Progenitor cell of endocrine pancreas (in vitro differentiated cells): ENCODE measurements at places on chromosomes 4 and X. TPM values are rescaled to one million over a fixed set of nuclear protein-coding genes. Genes with fewer than 3 reads are reported as not detected.
A peak's percentile ranks its signal among the peaks of the same experiment; 100 is the strongest.

- H3K27me3 ChIP-seq: no peaks in the 10 kb centered on the region
- no peak overlapping the region for H3K27ac ChIP-seq
- H3K36me3 ChIP-seq: peaks cover 10% of the 10 kb centered on the region
- DNase-seq: no peak
- H3K4me3 ChIP-seq: no peak overlapping the region
These were observed 226.0 kb downstream of the RASL11B start for GRCh38 chr4:53088152-53088551.

DNA sequence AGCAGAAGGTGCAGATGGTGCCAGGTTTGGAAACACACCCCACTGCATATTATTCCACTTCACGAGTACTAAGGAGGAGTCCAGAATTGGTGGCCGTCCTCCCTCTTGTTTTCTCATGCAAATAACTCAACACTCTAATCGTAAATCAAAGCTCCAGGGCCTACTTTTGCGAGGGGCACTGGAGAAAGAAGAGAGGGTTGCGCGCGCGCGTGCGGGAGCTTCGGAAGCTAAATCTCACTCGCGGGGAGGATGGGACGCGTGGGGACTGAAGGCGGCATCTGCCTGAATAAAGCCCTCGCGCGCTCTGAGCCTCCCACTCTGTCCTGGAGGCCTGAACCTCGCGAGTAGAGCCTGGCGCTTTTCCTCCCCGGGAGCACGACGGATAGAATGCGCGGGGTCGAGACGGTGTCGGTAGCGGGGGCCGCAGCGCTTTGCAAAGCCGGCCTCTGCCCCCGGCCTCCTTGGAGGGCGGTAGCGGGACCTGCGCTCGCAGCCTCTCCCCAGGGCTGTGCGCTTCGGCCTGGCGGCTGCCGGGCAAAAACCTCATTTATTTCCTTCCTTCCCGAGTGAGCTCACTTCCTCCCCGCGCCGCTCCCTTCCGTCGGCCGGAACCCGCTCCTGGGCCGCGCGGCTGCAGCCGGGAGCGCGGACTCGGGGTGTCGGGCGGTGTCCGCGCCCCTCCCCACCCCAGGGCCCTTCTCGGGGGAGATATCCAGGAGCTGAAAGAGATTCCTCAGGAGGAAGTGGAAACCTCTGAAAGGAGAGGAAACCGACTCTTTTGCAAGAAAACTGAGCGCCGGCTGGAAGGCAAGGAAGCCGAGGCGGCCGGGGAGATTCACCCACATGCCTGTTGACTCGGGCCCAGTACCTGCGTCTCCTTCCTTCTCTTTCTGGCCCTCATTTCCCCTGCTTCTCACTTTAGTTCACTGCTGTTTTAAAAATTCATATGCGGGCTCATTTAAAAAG lies 20.7 kb downstream of the HAND2 start:
- H3K27me3 ChIP-seq: peaks cover 97% of the 10 kb centered on the region
- peaks cover 12% of the 10 kb centered on the region for H3K4me1 ChIP-seq
- no peak overlapping the region for H3K27ac ChIP-seq
- peaks cover 2% of the 10 kb centered on the region for H3K36me3 ChIP-seq
- DNase-seq: no peak

GRCh38 chrX:137354851-137355250 lies 211.1 kb upstream of the ZIC3 start:
- H3K27ac ChIP-seq: no peak overlapping the region
- no peaks in the 10 kb centered on the region for H3K4me1 ChIP-seq
- no peaks in the 10 kb centered on the region for H3K36me3 ChIP-seq
- no peak for DNase-seq

- H3K27me3 ChIP-seq: no peaks in the 10 kb centered on the region
- H3K4me1 ChIP-seq: peaks cover 30% of the 10 kb centered on the region
- peak overlapping the region; percentile 72 for H3K27ac ChIP-seq
- H3K36me3 ChIP-seq: peaks cover 10% of the 10 kb centered on the region
- DNase-seq: no peak
These were observed 17.6 kb downstream of the PDLIM5 start for GRCh38 chr4:94469221-94469784.

GRCh38 chr4:8267077-8267476 lies 2.5 kb upstream of the HTRA3 start:
- no peaks in the 10 kb centered on the region for H3K36me3 ChIP-seq
- H3K27me3 ChIP-seq: peaks cover 41% of the 10 kb centered on the region
- H3K4me1 ChIP-seq: peaks cover 7% of the 10 kb centered on the region
- no peak overlapping the region for H3K4me3 ChIP-seq
- H3K27ac ChIP-seq: peak overlapping the region; percentile 88

GRCh38 chr4:11715753-11716521 lies 287.2 kb upstream of the HS3ST1 start:
- no peak overlapping the region for H3K4me3 ChIP-seq
- DNase-seq: no peak
- no peaks in the 10 kb centered on the region for H3K27me3 ChIP-seq
- H3K27ac ChIP-seq: no peak overlapping the region

DNA sequence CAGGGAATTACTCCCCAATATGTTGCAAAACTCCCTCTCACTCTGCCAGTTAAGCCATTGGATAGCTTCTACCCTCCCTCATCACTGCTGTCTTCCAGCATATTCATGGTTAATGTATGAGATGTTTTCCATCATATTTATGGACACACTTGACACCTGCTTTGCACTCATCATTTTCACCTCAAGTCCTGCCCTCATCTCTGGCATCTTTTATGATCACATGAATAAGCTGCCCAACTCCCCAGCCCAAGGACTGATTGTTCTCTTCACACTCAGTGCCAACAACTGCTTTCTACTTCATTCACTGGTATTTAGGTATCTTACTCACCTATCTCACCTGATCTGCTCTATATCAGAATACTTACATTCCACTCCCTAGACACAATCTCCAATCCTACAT lies 131.1 kb upstream of the TTC29 start:
- no peaks in the 10 kb centered on the region for H3K36me3 ChIP-seq
- H3K27me3 ChIP-seq: no peaks in the 10 kb centered on the region
- H3K27ac ChIP-seq: no peak overlapping the region
- no peaks in the 10 kb centered on the region for H3K4me1 ChIP-seq
- no peak for DNase-seq
- no peak overlapping the region for H3K4me3 ChIP-seq

DNA sequence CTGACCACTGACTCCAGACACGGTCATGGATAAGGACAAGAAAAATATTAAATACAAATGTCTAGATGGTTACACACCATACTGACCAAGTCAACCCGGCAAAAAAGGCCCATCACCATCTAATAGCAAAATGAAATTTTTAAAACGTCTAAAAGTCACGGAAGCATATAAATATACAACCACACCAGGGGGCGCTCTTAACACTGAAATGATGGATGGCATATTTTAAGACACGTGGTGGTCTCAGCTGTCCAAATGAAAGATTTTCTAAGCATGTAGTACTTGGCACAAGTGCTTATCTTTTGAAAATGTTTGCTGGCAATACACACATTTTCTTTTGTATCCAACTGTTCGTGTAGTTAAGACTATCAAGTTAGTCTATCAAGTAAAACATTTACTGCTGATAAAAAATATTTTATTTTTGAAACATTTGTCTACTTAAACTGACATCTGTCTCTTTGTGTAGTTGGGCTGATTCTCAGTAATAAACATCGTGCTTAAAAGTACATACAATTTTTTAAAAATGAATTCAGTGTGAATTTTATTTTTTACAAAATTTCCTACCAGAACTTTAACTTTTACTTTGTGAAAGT lies 64.6 kb downstream of the COX7B2 start:
- peaks cover 9% of the 10 kb centered on the region for H3K27me3 ChIP-seq
- DNase-seq: peak; percentile 28
- no peaks in the 10 kb centered on the region for H3K36me3 ChIP-seq

- H3K27ac ChIP-seq: no peak overlapping the region
- DNase-seq: peak; percentile 16
- H3K4me3 ChIP-seq: no peak overlapping the region
- H3K27me3 ChIP-seq: no peaks in the 10 kb centered on the region
These were observed 118.0 kb upstream of the WDFY3 start for GRCh38 chr4:85084371-85085094.

DNA sequence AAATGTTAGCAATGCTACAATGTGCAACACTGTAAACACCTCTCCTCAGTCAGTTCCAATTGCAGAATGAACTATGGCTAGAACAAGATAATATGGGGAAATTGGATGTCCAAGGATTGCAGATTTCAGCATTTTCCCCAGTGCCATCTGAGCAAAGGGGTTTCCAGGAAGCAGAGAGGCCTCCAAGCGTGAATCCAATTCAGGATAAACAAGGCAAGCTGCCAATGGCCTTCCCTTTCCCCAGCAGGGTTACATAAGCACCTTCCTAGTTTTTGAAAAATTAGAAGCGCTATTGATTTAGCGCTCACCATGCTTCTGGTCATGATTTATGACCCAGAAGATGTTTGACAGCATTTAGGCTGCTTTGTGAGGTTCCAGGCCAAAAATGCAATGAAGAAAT lies 223.0 kb upstream of the GATB start:
- H3K27ac ChIP-seq: no peak overlapping the region
- H3K4me1 ChIP-seq: no peaks in the 10 kb centered on the region
- no peaks in the 10 kb centered on the region for H3K36me3 ChIP-seq
- no peak for DNase-seq

GRCh38 chr4:104941661-104942062 lies 205.0 kb upstream of the TET2 start:
- no peak for DNase-seq
- no peaks in the 10 kb centered on the region for H3K27me3 ChIP-seq
- no peak overlapping the region for H3K4me3 ChIP-seq
- H3K27ac ChIP-seq: no peak overlapping the region
- H3K36me3 ChIP-seq: no peaks in the 10 kb centered on the region

DNA sequence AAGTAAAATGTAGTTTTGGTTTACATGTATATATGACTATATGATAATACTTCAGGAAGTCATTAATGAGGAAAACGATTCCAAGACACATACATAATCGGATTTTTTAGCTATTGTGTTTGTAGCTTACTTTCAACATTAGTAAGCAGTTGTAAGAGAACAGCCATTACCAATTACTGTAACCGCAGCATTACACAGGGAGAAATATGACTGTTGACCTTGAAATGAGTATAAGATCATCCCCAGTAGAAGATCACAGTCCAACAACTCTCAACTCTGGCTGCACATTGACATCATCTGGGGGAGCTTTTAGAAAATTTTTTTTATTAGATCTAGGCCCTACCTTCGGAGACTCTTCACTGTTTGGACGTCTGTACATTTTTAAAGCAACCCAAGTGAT lies 762.0 kb upstream of the MAGEB2 start:
- DNase-seq: no peak
- H3K27me3 ChIP-seq: no peaks in the 10 kb centered on the region
- no peaks in the 10 kb centered on the region for H3K36me3 ChIP-seq
- no peaks in the 10 kb centered on the region for H3K4me1 ChIP-seq
- no peak overlapping the region for H3K4me3 ChIP-seq

GRCh38 chr4:138188406-138189084 lies 53.6 kb downstream of the SLC7A11 start:
- no peak overlapping the region for H3K4me3 ChIP-seq
- H3K36me3 ChIP-seq: peaks cover 1% of the 10 kb centered on the region
- DNase-seq: no peak
- H3K4me1 ChIP-seq: peaks cover 6% of the 10 kb centered on the region
- no peak overlapping the region for H3K27ac ChIP-seq

- no peak overlapping the region for H3K4me3 ChIP-seq
- H3K27me3 ChIP-seq: no peaks in the 10 kb centered on the region
- no peaks in the 10 kb centered on the region for H3K4me1 ChIP-seq
- no peaks in the 10 kb centered on the region for H3K36me3 ChIP-seq
These were observed 123.3 kb downstream of the SLC10A7 start for GRCh38 chr4:146398404-146398803.

Gene ADH1C
- 3.3 and 4.6 TPM in 2 replicates for total RNA-seq

Gene SPANXN3
- total RNA-seq: not detected in 2 replicates

Gene GPR119
- total RNA-seq: 1.6 and 3.1 TPM in 2 replicates

Gene SMR3B
- total RNA-seq: not detected in 2 replicates

Gene GABRG1
- total RNA-seq: not detected in 2 replicates
